ENCODE measurements at places on chromosomes 7 and 10.

DNA sequence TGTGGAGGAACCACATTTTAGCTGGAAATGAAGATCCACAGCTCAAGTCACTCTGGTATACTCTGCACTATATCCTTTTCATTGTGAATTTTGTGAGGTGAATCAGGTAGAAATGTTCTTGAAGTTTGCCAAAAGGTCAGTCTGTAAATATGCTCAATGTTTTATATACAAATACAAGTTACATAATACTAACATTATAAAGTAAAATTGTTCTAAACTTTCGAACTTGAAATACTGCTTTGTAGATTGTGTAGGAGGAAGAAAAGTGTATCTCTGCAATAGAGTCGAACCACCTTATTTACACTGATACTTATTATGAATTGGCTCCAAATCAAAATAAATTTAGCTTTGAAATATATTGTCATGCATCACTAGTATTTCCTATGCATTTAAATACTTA is 7.0 kb downstream of the MIOS start:
- DNase-seq: no peak

DNA sequence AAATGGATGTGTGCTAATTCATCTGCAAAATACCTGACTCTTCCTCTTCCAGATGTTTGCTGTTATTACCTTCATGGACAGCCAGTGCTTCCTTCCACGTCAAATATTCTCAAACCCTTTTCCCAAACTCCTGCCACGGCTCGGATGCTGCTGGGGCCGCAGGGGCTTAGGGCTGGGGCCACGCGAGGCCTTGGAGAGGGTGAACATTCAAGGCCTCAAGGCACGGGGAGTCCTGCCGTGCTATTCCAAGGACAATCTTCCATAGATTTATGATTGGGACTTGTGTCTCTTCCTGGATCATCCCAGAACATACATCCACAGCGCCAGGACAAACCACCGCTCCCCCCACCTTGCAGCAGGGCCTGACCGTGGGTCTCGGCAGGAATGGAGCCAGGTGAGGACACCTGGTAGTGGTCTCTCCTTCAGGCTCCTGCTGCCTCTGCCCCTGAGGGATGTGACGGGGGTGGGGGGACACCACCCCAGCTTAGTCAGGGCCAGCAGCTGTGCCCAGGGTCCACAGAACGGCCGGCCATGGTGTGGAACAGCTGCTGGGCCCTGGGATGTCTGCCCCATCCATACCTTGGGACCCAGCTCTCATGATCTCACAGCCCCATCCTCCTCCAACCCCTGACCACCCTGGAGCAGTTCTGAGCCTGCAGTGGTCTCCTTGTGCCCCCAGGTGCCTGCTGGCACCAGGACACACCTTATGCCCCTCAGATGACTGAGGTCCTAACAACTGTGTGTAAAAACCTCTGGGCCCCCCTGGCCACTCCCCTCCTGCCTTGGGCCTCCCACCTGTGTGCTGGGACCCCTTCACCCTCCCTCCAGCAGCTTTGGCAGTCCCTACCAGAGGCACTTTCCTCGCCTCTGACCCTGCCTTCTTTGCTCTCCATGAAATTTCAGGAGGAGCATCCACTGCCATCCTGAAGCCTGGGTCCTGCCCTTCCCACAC is 16.7 kb downstream of the VIPR2 start:
- DNase-seq: no peak

DNA sequence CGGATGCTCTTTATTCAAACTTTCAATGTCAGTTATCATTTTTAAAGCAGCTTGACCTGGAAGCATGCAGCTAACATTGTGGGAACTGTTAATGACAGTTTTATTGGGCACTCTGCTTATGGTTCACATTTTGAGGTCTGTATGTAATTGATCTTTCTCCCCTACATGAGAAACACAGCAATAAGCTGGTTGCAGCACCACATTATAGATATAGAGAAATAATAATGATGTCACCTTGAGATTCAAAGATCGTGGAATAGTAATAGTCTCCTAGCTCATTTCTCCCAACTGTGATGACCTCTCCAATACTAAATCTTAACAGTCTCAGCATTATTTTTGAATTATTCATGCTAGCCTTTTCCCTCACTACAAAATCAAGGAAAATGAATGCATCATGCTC is 22.7 kb upstream of the MGMT start:
- DNase-seq: no peak

GRCh38 chr7:51062222-51062987 is 254.2 kb downstream of the COBL start:
- DNase-seq: no peak

- DNase-seq: no peak
These were observed 6.6 kb upstream of the WDR91 start for GRCh38 chr7:135217645-135218509.

DNA sequence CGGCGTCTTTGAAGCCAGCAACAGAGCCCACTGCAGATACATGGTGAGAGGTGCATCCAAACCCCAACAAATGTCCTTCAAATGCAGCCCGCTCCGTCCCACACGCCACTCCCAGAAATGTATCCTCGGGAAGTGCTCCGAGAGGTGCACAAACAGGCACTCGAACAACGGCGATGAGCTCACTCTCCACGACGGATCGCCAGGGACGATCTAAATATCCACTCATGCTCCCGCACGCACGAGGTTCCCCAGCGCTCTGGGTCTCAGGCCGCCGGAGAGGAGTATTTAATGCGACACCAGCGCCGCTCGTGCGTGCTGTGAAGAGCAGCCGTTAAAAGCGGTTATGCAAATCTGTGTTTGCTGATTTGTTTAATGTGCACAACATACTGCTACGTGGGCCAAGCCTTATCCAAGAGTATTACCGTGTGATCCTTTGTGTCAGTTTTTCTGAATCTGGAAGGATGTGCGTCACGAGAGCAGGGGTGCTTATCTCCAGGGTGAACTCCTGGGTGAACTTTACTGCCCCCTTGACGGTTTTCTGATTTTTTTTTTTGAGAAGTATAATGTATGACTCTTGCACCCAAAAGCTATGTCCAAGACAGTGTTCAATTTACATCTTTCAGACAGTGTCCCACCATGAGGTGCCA is 48.5 kb upstream of the PPP2R2D start:
- no peak for DNase-seq

DNA sequence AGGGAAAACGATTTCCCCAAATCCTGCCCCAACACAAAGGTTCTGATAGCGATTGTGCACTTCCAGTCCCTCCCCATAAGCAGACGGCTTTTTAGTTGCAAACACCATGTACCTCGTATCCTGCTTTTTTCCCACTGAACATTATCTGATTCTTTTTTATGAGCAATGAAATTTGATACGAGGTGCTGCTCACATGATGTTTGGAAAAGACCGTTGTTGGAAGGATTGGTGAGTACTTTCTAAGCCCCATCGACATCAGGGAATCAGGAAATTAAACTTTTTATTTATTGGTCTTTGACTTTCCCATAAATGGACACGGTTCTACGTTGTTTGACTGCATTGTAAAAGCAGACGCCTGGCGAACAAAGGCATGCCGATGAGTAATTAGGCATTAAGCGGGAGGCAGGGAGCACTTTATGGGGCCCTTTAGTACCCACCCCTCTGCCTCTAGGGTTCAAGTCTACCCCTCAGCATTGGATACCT is 49.4 kb downstream of the TEX36 start:
- DNase-seq: no peak

- no peak for DNase-seq
These were observed 165.9 kb downstream of the DNAJB6 start for GRCh38 chr7:157502701-157503111.

DNA sequence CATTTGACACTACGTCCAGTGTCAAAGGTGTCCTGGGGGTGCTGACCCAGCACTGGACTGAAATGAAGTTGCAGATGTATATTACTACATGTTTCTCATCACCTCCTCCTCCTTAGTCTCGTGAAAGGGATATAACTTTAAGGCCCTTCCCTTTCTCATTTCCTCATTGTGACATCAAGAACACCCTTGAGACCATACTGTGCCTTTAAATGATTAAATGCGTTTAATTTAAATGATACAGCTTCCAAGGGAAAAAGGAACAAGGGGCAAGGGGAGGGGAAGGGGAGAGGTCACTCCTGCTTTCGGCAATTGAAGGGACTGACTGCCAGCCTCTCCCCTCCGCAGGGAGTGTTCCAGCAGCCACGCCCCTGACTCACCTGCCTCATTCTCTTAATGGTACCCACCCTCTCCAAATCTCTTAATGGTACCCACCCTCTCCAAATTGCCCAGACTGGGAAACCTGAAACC is 80.5 kb upstream of the KMT2E start:
- no peak for DNase-seq

DNA sequence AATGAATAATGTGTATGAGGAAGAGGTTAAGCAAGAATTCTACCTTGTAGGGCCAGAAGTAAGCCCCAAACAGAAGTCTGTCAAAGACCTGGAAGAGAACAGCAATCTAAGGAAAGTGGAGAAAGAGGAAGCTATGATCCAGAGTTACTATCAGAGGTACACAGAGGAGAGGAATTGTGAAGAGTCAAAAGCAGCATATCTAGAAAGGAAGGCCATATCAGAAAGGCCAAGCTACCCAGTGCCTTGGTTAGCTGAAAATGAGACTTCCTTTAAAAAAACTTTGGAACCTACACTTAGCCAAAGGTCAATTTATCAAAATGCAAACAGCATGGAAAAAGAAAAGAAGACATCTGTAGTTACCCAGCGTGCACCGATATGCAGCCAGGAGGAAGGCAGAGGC is 42.7 kb upstream of the GAD2 start:
- DNase-seq: no peak

DNA sequence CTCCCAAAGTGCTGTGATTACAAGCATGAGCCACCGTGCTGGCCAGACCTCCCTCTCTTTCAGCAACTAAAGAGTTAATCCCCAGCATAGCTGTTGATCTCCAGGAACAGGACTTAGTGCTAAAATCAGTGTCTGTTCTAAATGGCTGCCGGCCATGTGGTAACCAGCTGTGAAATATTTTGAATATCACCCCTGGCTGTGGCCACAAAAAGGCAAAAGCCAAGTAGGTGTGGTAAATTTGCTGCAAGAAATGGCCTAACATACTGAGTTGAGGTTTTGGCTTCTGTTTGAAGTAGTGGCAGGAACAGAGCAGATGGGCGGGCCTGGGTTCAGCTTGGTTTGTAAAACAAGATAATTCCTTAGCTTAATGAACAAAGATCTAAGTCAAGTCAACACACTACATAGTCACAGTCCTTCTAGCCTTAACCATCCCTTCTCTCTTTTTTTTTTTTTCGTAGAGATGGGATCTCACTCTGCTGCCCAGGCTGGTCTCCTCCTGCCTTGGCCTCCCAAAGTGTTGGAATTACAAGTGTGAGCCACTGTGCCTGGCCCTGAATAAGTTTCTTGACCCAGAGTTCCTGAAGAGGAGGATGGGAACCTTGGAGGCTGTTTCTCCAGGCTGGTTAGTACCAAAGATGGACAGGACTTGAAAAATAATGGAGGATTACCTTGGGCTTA is 22.7 kb upstream of the AGFG2 start:
- DNase-seq: peak; percentile 98

- no peak for DNase-seq
These were observed 144.3 kb downstream of the TCERG1L start for GRCh38 chr10:131167036-131167860.

DNA sequence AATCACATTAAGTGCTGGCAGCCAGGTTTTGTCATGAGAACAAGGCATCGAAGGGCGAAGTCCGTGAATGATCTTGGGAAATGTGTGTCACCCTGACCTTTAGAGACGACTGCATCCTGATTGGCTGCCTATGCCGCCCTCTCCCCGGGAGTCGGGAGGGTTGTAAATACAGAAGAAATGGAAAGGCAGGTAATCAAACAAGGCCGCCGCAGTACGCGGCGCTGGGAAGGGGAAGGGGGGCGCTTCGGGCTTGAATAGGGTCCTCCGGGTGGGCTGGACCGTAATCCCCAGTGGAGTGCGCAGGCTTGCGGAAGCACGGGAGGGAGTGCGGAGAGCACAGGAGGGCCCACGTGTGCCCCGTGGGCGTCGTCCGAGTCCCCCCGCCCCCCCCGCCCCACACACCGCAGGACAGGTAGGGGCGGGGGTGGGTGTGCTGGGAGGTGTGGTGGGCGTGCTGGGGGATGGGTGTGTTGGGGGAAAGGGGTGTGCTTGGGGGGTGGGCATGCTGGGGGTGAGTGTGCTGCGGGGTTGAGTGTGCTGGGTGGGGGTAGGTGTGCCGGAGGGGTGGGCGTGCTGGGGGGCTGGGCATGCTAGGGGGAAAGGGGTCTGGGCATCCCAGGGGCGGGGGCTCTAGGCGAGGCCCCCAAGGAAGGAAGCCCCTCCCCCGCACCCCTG is 169.4 kb downstream of the ARHGAP12 start:
- no peak for DNase-seq

GRCh38 chr7:121901026-121901425 is 28.1 kb downstream of the PTPRZ1 start:
- DNase-seq: no peak

GRCh38 chr10:20984662-20985061 is 87.6 kb upstream of the NEBL start:
- DNase-seq: no peak

- DNase-seq: no peak
These were observed 127.3 kb downstream of the FAM204A start for GRCh38 chr10:118214776-118215175.
